ENCODE measurements at places on chromosomes 6 and 20. TPM values are rescaled to one million over a fixed set of nuclear protein-coding genes. Genes with fewer than 3 reads are reported as not detected.

The CCM2L gene
- total RNA-seq: 2.8 TPM

The CRIP3 gene
- total RNA-seq: 16.6 TPM

The CD24 gene
- total RNA-seq: 943 TPM

The GMPR gene
- total RNA-seq: 0.63 TPM
